ENCODE measurements at places on chromosomes 4 and X. TPM values are rescaled to one million over a fixed set of nuclear protein-coding genes. Genes with fewer than 3 reads are reported as not detected.

Gene MND1
- polyA plus RNA-seq, result not detected

Gene GPR173
- polyA plus RNA-seq, result under 0.01 TPM

Gene DCAF8L2
- not detected for polyA plus RNA-seq

Gene TCEANC
- 1.5 TPM for polyA plus RNA-seq

Gene ARHGAP36
- not detected for polyA plus RNA-seq

Gene CHRNA9
- not detected for polyA plus RNA-seq

Gene ATOH1
- polyA plus RNA-seq, result not detected

Gene GYPE
- polyA plus RNA-seq, result 3.4 TPM

Gene PTTG2
- polyA plus RNA-seq, result not detected

Gene PIR
- polyA plus RNA-seq, result 20.4 TPM

Gene LGI2
- polyA plus RNA-seq, result 0.79 TPM

Gene ADGRL3
- polyA plus RNA-seq, result 1.8 TPM

Gene HOPX
- polyA plus RNA-seq, result 20.4 TPM

Gene BEND4
- polyA plus RNA-seq, result not detected

Gene ASMT
- 6.9 TPM for polyA plus RNA-seq

Gene ARSJ
- polyA plus RNA-seq, result 4.5 TPM

Gene FRMPD3
- polyA plus RNA-seq, result not detected

Gene XPNPEP2
- polyA plus RNA-seq, result 0.26 TPM

Gene SRPK3
- 11.0 TPM for polyA plus RNA-seq

Gene SH3D19
- 47.3 TPM for polyA plus RNA-seq

Gene RASGEF1B
- polyA plus RNA-seq, result 8.3 TPM

Gene ARR3
- polyA plus RNA-seq, result not detected

Gene EREG
- polyA plus RNA-seq, result 0.38 TPM

Gene MAGEA11
- polyA plus RNA-seq, result not detected

Gene GRIA2
- polyA plus RNA-seq, result 3.6 TPM

Gene KLHL4
- not detected for polyA plus RNA-seq

Gene CPE
- polyA plus RNA-seq, result 287 TPM

Gene UGT2B7
- polyA plus RNA-seq, result 5.8 TPM

Gene MAGEA8
- polyA plus RNA-seq, result not detected

Gene RNF4
- 18.9 TPM for polyA plus RNA-seq

Gene H2BW2
- polyA plus RNA-seq, result not detected

Gene MAGEB1
- not detected for polyA plus RNA-seq

Gene ZMAT1
- polyA plus RNA-seq, result 19.3 TPM

Gene NEUROG2
- polyA plus RNA-seq, result not detected
